ENCODE measurements at places on chromosomes 11 and 22.

- DNase-seq = no peak
Measured at GRCh38 chr11:70694371-70694770, 296.0 kb downstream of the CTTN start.

- no peak for DNase-seq
Measured at GRCh38 chr11:77180346-77180745, 52.3 kb downstream of the MYO7A start.

DNA sequence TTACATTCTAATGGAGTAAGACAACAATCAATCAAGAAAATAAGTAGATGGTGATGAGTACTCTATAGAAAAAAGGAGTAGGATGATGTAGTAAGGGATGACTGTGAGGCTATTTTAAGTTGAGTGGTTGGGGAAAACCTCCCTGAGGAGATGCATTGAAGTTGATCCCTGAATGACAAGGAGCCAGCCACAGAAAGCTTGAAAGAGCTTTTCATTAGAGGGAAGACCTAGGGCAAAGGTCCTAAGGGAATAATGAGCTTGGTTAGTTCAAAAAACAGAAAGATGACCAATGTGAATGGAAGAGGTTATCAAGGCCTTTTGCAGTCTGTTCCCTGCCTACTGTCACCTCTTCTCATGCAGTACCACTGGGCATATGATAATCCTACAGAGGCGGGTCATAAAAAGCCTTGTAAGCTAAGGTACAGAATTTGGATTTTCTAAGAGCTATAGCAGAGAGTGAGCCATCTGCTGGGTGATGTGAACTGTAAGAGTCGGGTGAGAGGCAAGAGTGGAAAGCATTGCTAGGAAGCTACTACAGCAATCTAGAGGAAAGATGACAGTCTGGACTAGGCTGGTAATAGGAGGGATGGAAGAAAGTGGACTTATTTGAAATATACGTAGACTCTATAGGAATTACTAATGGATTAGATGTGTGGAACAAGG lies 3.1 kb downstream of the PPP2R1B start:
- no peak for DNase-seq

DNA sequence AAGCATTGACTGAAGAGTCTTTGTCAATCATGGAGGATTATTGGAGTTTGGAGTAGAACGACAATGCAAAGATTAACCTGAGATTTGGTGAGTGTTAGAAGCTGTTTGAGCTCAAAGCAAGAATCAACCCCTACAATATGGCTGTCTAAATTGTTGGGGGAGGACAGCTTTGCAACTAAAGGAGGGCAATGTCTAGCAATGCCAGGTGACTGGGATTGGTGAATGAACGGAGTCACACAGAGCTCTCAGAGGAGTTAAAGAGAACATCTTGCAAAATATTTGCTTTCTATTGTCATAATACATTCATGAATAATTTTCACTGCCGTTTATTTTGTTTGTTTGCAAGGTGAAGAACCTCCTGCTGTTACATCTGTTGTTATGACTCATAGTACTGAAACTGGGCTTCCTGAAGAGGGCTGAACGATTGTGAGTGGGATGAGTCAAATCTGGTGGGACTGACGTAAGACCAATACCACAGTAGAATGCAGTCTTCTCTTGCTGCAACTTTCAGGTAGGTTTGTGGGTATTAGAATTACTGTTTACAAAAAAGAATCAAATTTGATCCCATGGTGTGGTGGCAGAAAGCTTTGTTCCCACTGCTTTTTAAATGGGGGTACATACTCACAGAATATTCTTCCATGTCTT lies 281.9 kb downstream of the CADM1 start:
- DNase-seq = no peak

Data from large intestine (tissue), 12 donors.